Small intestine (tissue), 16 donors: ENCODE measurements at places on chromosomes 2 and 18.

DNA sequence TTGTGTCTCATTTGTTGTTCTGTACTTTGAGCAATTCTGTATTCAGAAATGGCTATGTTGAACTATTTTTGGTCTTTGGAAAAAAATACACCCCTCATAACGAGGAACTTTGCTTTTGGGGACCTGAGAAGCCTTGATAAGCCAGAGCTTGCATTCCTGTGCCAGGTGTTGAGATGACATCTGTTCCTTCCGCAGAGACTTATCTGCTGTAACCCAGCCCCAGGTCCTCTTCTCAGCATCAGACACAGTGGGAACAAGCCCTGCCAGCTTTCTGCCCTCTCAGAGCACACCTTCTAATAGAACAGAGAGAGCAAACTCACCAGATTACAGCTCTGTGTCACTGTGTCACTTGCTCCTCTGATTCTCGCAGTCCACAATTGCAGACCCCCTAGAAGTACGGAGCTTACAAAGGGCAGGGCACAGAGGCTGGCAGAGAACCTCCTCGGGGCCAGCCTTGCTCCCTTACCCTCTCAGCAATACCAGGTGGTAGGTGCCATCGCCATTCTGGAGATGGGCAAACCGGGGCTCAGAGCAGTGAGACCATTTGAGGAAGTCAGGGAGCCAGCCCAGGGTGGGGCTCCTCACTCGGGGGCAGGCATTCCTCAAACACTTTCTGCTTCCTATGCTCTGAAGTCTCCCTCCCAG is 97.4 kb downstream of the DDX1 start:
- DNase-seq = no peak

DNA sequence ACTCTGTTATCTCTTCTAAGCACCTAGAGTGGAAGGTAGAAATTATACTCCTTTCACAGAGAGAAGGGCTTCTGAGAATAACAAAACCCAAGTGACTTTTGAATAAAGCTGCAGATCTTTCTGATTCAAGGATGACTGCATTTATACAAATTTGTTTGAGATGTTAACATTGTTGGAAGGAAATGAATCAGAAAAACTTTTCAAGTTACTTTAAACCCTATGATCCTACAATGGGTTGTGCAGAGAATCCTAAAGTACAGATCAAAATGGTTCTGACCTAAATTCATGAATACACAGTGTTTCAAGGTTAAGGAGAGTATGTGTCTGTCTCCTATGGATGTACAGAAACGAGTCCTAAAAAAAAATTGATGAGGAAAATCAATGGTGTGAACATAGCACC is 1.8 kb downstream of the RFTN2 start:
- no peak for DNase-seq

DNA sequence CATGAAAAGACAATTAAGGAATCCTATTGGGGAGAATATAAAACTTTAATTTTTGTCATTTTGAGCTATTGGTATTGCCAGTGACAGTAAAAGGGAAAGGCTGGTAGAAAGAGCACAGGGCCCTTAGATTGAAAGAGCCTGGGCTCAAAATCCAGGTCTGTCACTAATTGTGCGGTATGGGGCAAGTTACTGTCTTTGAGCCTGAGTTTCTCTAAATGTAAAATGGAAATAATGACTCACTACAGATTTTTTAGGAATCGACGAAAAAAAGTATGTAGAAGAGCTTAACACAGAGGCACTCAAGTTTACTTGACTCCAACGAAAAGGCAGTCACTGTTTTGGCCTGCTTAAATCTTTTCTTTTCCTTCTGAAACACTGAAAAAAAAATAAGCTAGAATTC is 7.0 kb downstream of the NDUFV2 start:
- DNase-seq = no peak

- no peak for DNase-seq
Observed at GRCh38 chr2:217927601-217928323, 75.0 kb downstream of the TNS1 start.

- no peak for DNase-seq
Observed at GRCh38 chr2:184644685-184645084, 46.4 kb downstream of the ZNF804A start.

DNA sequence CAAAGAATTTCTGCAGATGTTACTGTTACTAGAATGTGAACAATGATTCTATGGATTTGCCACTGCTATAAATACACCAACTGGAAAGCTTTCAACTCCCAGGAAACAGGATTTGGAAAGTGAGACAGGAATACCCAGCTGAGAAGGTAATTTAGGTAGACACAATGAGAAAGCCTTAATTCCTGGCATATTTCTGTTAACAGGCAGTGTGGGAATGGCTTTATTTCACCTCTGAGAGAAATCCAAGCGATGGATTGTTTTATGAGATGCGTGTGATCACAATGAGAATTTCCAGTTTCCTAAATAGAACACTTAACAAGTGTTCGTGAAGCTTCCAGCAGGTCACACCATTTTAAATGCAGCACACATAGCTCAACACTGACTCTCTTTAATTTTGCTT is 133.0 kb downstream of the SLC8A1 start:
- no peak for DNase-seq

- DNase-seq = peak; percentile 80
Observed at GRCh38 chr2:219218217-219218731, 484 bp downstream of the ABCB6 start.
